ENCODE measurements at places on chromosomes 5 and 9.

DNA sequence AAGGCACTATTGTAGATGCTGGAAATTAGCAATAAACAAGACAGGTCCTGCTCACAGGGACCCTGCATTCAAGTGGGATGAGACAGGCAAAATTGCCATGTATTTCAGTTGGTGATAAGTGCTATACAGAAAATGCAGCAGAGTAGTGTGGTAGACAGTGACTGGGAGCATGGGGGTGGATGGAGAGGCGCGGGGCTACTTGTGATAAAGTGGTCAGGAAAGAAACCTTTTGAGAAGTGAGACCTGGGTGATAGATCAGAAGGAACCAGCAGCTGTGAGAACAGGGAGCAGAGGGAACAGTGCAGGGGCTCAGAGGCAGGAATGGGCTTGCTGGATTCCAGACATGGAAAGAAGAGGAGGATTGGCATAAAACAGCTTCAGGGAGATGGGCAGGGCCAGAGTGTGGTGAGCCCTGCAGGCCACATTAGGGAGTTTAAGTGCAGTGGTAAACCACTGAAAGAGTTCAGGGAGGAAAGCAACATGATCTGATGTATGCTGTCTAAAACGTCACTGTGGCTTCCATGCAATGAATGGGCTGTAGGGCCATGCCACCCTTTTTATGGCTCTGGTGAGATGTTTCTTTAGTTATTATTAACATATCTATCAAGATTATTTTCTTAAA is 7.3 kb downstream of the CRHBP start:
- DNase-seq = no peak

- DNase-seq = no peak
Measured at GRCh38 chr5:157168286-157168685, 2.2 kb upstream of the GARIN3 start.

GRCh38 chr9:76608575-76609273 is 149.7 kb downstream of the GCNT1 start:
- no peak for DNase-seq

- no peak for DNase-seq
Measured at GRCh38 chr5:43367909-43368669, 44.1 kb downstream of the CCL28 start.

DNA sequence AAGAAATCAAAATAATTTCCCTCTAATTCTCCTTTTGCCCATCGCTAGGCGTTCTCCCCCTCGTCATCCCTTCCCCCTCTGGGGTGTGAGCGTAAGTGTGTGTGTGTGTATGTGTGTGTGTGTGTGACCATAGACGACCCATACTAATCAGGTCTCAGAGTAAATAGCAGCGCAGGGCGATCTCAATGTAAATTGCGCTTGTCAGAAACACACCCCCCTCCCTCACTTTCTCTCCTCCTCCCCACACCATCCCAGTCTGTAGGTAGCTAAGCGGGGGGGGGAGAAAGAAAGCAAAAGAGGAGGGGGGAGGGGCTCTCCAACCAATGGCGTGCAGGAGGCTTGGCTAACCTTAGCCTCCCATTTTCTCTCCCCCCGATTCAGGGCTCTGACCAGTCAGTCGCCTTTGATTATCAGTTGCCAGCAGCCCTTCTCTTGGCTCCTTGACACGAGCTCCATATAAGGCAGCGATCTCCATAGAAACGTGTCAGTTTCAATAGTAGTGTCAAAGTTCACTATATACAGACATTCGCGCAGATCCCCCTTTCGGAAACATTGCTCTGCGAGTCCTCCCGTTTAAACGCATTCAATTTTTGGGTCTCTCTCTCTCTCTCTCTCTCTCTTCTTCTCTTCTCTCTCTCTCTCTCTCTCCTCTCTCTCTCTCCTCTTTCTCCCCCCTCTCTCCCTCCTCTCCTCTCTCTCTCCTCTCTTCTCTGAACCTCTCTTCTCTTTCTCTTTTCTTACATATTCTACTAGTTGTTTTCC is at the start of gene NR2F1:
NR2F1 (plus strand) TSS at position 546 of the 762 bp plus-strand sequence. CDS start 1,802 bp downstream, outside the sequence.
- DNase-seq = no peak

DNA sequence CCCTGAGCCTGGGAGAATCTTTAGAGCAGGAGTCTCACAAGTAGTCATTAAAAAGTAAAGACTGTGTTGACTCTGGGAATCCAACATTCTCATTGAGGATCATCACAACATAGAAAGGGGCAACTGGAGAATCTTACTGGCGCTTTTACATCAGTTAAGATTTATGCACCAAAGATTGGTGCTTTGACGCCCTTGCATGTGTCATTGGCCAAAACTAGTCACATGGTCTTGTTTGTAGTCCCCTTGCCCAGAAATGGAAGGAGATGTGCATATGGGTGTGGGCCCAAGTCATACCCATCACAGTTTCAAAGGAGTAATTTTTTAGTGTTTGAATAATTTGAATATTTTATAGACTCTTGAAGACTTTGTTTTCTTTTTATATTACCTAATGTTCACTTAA is 228.2 kb downstream of the PRR16 start:
- DNase-seq = no peak

DNA sequence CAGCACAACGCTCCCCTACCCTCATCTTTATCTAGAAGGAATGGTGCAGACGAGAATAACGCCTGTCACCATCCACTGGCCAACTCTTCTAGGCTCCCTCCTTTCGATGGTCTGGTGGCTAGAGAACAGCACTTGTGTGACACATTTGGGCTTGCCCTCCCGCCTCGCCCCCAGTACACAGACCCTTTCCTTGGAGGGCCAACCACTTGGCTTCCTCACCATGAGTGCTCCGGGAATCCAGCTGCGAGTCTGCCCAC is 1.4 kb downstream of the GNAQ start:
- no peak for DNase-seq

GRCh38 chr5:175900157-175900556 is 28.8 kb downstream of the CPLX2 start:
- DNase-seq = no peak

- no peak for DNase-seq
Measured at GRCh38 chr5:167317884-167318283, 973.6 kb upstream of the WWC1 start.

DNA sequence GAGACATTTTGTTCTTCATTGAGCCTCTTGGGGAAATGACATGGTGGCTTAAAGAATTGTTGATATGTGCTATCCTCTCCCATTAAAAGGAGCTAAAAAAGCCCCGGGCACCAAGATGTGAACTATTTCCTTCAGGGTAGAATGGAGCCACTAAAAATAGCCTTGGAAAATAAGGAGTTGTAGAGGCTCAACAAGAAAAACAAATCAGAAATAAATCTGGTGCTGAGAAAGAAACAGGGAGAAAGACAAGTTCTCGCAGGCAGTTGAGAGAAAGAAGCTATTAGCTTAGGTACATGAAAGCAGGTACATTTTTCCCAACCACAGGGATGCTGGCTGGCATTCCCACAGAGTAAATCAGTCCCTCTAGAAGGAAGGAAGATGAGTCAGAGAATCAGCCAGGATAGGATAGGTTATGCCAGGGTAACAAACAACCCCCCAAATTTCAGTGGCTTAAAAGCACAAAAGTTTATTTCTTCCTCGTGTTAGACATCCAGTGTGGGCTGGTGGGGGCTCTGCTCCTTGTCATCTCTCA is 134.6 kb upstream of the ADRA1B start:
- no peak for DNase-seq

DNA sequence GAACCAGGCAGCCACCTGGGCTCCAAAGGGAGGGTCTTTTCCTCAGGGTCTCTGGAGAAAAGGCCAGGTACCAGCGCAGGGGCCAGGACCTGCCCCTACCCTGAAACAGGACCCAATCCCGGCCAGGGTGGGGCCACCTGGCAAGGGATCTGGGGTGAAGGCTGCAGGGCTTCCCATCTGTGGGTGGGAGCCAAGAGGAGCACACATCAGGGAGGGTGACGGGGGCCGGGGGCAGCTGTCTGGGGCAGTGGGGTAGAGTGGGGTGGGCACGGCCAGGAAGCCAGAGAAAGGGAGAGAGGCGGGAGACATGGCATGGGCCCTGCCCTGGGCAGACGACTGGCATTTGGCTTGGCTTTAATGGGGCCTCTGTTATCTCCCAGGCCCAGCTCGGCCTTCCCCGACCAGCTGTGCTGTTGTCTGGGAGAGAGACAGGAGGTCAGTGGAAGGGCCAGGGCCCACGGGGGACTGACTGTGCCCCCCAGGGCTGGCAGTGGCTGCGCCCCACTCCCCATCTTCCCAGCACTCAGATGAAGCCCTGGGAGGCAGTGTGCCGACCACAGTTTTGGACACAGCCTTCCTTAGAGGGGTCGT is 57.2 kb upstream of the RNF130 start:
- no peak for DNase-seq

- DNase-seq = no peak
Measured at GRCh38 chr5:60738461-60738860, 38.5 kb upstream of the DEPDC1B start.

GRCh38 chr9:114409103-114409780 is 21.5 kb upstream of the AKNA start:
- no peak for DNase-seq

DNA sequence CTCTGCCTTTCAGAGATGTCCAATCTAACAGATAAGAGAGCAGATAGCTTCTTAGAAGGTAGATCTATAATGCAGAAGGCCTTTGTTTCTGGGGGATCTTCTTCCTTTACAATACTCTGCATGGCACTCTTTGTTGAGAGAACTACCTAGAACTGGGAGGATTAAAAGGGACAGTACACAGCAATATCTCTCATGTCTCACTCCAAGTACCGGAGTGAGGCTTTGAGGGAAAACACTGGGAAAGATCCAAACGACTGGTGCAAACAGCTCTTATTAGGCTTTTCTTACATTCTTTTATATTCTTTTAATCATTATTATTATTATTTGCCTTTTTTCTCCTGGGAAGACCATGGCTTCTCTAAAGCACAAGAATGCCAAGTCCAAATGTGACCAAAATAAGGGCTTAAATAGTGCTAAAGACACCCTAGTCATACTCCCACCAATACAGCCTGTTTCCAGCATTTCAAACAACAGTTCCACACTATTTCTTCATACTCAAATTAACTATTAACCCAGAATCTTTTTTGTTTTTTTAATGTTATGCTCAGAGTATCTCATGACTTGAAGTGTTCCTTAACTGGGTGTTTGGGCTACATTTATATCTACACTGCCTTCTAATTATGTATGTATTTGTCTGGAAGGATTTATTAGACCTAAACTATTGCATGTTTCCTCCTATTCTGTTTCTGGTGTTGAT is 52.7 kb downstream of the ABHD17B start:
- no peak for DNase-seq

GRCh38 chr5:1879292-1880263 is 3.1 kb downstream of the IRX4 start:
- no peak for DNase-seq

GRCh38 chr9:114000671-114001409 is 77.3 kb downstream of the AMBP start:
- DNase-seq = no peak

DNA sequence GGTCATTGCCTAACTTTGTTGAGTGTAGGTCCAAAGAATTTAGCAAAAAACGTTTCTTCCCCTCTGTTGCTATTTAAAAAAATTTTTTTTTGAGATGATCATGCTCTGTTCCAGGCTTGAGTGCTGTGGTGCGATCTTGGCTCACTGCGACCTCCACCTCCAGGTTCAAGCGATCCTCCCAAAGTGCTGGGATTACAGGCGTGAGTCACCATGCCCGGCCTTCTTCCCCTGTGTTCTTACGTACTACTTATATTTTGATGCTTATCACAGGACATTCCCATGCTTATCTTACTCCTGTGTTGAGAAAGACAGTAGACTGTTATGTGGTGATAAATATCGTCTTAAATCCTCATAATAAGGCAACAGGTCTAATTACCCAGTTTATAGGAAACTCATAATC is 2.5 kb downstream of the ACER2 start:
- no peak for DNase-seq

DNA sequence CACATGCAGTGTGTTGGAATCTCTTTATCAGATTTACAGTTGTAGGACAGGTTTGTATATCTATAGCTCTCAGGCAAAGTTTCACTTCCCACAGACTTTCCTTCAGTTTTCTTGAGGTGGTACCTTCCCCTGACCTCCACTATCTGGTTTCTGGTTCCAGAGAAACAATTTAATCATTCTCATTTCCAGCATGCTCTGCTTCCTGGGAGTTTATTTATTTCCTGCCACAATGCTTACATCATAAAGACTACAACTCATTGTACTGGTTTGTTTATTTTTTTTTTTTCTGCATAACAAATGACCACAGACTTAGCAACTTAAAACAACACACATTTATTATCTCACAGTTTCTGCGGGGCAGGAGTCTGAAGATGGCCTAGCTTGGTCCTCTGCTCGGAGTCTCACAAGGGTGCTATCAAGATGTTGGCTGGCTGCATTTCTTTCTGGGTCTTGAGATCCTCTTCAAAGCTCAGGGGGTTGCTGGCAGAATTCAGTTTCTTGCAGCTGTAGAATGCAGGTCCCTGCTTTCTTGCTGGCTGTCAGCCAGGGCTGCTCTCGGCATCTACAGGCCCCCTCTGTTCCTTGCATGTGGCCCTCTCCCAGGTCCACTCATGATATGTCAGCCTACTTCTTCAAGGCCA is 247.7 kb downstream of the ENC1 start:
- DNase-seq = no peak

GRCh38 chr5:34970552-34970951 is 41.2 kb downstream of the DNAJC21 start:
- no peak for DNase-seq

DNA sequence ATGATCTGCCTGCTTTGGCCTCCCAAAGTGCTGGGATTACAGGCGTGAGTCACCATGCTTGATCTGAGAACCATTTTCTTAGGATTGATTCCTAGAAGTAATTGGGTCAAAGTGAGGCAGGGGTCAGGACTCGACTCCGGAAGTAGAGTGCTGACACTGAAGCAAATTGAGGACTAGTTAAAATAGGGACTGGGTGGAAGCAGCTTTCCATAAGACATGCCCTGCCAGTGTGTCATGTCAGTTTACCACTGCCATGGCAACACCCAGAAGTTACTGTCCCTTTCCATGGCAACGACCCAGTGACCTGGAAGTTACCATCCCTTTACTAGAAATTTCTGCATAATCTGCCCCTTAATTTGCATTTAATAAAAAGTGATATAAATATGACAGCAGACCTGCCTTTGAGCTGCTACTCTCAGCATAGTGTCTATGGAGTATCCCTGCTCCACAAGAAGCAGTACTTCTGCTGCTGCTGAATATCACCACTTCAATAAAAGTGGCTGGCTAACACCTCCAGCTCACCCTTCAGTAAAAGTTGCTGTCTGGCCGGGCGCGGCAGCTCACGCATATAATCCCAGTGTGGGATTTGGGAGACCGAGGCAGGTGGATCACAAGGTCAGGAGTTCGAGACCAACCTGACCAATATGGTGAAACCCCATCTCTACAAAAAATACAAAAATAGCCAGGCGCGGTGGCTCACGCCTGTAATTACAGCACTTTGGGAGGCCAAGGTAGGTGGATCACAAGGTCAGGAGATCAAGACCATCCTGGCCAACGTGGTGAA is 47.8 kb upstream of the JADE2 start:
- no peak for DNase-seq

GRCh38 chr9:5783982-5784381 is 48.9 kb downstream of the ERMP1 start:
- no peak for DNase-seq

DNA sequence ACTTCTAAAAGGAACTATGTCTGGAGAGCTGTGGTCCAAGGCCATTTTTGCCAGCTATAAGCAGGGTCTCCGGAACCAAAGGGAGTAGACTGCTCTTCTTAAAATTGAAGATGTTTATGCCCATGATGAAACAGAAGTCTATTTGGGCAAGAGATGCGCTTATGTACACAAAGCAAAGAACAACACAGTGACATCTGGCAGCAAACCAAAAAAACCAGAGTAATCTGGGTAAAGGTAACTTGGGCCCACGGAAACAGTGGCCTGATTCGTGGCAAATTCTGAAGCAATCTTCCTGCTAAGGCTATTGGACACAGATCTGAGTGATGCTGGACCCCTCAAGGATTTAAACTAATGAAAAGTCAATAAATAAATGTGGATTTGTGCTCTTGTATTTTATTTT is 29.7 kb upstream of the GLDC start:
- no peak for DNase-seq
